HuH-7.5 (cell line): ENCODE measurements at places on chromosomes 7 and 10.
A peak's percentile ranks its signal among the peaks of the same experiment; 100 is the strongest.

GRCh38 chr7:130144312-130145171, 60.7 kb downstream of the TMEM209 start:
- DNase-seq: no peak

DNA sequence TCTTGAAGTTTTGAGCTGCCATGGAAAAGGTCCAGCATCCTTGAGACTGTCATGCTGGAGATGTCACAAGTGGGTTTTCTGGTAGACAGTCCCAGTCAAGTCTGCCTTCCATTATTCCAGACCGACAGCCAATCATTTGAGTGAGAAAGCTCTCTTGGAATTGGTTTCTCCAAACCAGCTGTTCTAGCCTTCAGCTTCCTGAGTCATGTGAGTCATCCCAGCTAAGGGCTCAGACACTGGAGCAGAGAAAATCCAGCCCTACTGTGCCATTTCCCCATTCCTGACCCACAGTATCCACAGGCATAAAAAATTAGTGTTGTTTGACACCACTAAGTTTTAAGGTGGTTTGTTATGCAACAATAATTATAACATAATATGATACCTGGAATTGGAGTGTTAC, 219.0 kb downstream of the ADRA2A start:
- DNase-seq: no peak

DNA sequence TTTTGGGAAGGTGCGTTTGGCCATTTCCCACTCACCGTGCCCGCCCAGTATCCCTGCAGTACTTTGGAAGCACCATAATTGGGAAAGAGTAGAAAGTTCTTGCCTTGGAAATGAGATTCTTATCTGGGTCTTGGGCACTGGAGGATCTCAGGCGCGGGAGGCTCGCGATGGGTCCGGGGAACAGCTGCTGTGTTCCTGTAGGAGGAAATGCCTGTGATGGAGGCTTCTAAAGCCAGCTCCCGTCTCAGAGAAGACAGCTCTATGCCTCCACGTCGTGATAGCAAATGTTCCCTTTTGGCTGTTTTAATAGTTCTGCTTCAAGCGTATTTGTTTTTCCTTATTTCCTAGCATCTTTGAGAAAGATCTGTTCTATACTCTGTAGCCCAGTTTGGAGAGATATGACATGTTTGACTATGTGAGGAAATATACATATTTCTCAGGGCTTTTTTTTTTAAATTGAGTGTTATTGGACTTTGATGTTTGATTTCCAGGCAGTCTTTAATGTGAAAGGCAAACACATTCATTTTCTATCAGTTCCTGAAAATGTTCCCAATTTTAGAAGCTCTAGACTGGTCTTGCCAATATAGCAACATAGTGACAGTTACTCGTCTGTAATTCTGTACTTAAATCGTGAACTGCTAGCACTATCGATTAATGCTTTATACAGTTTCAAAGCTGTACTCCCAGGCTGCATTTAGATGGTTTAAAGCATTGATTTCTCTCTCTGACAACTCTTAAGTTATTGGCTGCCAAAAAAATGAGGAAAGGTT, 280.8 kb downstream of the DPP6 start:
- no peak for DNase-seq

GRCh38 chr10:52477305-52477704, 163.2 kb downstream of the DKK1 start:
- no peak for DNase-seq

DNA sequence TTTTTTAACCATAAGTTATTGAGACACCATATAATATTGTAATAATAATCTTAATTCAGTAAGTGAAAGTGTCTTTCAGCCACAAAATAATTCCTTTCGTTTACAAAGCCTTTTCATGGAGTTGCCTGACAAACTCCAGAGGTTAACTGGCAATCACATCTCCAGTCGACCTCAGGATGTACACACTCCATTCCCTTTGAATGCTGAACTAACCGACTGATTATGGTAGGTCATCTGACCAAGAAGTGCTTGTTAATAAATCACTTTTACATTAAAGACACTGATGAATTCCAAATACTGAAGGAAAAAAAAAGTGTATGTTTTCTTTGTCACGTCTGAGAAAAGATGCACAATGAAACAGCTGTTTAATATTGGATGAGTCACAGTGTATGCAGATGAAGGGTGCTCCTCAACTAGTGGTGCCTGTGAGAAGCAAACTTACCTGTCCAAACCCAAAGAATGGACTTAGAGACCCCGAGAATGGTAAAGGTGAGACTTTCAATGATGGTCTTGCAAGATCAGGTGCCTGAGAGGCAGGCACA, 348.1 kb upstream of the VWC2 start:
- DNase-seq: no peak

- no peak for DNase-seq
Measured at GRCh38 chr10:71832967-71833366, 18.1 kb downstream of the PSAP start.

GRCh38 chr10:102982296-102982695, 64.2 kb downstream of the CNNM2 start:
- no peak for DNase-seq

- DNase-seq: peak; percentile 54
Measured at GRCh38 chr10:43197834-43198681, 59.8 kb downstream of the CSGALNACT2 start.

DNA sequence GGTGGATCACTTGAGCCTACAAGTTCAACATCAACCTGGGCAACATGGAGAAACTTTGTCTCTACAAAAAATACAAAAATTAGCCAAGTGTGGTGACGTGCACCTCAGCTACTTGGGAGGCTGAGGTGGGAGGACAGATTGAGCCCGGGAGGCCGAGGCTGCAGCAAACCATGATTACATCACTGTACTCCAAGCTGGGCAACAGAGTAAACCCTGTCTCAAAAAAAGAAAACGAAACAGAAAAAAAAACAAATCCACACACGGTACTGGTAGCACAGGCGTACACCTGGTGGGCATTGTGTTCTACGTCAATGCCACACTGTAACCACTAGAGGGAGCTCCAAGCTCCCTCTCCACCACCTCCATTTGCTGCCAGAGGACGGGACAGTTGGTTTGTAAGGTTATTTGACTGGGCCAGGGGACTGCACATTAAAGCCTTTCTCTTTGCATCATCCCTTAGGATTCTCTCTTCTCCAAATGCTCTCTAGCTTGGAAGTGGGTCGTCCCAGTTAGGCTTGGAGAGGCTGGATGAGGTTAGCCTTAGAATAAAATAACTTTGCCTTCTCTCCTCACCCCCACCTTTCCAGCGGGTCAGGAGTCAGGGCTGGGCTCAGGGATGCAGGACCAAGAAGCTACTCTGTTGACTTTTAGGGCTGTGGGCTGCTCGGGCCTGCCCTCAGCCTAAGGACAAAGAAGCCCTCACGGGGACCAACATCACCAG, 130.8 kb downstream of the SORBS1 start:
- DNase-seq: peak; percentile 75

- DNase-seq: no peak
Measured at GRCh38 chr10:106826716-106827115, 337.8 kb downstream of the SORCS1 start.

DNA sequence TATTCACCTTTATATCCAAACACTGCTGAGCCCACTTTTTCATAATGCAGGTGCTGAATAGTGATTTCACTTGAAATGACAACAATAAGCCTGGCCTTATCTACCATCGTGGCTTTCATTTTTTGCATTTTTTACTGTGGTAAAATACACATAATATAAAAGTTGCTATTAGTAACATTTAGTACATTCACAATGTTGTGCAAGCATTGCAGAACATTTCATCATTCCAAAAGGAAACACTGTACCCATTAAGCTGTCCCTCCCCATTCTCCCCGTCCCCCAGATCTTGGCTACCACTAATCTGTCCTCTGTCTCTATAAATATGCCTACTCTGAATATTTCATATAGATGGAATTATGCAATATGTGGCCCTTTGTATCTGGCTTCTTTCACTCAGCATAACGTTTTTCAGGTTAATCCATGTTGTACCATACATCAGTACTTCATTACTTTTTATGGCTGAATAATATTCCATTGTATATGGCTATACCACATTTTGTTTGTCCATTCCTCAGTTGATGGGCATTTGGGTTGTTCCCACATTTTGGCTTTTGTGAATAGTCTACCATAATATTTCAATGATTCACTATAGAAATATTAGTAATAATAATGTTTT, 68.5 kb upstream of the ARID5B start:
- no peak for DNase-seq

- DNase-seq: no peak
Measured at GRCh38 chr10:91758303-91759146, 39.7 kb upstream of the TNKS2 start.

- peak; percentile 34 for DNase-seq
Measured at GRCh38 chr7:50450590-50451032, 461 bp upstream of the FIGNL1 start.

- no peak for DNase-seq
Measured at GRCh38 chr7:100546129-100546925, 7.3 kb downstream of the AGFG2 start.

GRCh38 chr10:9825491-9826018, 1192.1 kb upstream of the CELF2 start:
- no peak for DNase-seq

GRCh38 chr7:135334830-135335543, 101.3 kb downstream of the STRA8 start:
- DNase-seq: no peak

DNA sequence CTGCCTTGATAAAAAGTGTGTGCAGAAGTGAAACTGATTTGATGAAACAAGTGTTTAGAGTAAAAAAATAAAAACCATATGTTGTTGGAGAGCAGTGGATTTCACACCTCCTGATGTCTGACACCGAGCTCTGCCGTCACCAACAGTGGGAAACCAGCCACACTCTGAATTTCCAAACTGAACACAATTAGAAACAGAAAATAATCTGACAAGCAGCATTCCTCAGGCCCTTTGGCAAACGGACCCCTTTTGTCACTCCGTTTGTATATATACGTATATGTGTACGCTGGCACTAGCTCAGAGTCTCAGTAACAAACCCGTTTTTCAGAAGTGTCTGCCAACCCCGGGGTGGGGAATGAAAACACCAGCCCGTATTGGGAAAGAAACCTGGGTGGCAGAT, 32.4 kb downstream of the TACC2 start:
- DNase-seq: no peak
